Natural killer cell (primary cell): ENCODE measurements at places on chromosomes 2 and 18. TPM values are rescaled to one million over a fixed set of nuclear protein-coding genes. Genes with fewer than 3 reads are reported as not detected.

Gene PSMA8
- 1.3 TPM for total RNA-seq

Gene DPP4
- 1.8 TPM for total RNA-seq

Gene VAMP5
- total RNA-seq: 36.7 TPM

DNA sequence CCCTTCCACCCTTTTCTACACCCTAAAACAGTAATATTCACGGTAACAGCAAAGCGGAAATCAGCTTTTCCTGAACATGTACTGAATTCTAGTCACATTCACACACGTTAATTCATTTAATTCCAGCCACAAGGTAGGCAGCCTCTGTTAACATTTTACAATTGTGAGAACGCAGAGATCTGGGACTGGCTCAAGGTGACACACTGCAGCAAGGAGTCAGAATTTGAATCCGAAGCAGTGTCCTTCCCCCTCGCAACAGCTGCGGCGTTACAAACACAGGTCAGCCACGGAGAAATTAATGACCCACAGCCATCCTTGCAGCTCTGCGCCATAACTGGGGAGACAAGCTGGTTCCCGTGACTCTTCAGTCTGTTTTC is 818 bp upstream of the SLC20A1 start:
- peak overlapping the region; percentile 84 for H3K4me3 ChIP-seq
- no peak for DNase-seq

GRCh38 chr2:12350821-12351220 is 365.9 kb upstream of the TRIB2 start:
- no peaks in the 10 kb centered on the region for H3K27me3 ChIP-seq
- no peak overlapping the region for H3K4me3 ChIP-seq
- no peaks in the 10 kb centered on the region for H3K4me1 ChIP-seq
- H3K27ac ChIP-seq: no peak overlapping the region

DNA sequence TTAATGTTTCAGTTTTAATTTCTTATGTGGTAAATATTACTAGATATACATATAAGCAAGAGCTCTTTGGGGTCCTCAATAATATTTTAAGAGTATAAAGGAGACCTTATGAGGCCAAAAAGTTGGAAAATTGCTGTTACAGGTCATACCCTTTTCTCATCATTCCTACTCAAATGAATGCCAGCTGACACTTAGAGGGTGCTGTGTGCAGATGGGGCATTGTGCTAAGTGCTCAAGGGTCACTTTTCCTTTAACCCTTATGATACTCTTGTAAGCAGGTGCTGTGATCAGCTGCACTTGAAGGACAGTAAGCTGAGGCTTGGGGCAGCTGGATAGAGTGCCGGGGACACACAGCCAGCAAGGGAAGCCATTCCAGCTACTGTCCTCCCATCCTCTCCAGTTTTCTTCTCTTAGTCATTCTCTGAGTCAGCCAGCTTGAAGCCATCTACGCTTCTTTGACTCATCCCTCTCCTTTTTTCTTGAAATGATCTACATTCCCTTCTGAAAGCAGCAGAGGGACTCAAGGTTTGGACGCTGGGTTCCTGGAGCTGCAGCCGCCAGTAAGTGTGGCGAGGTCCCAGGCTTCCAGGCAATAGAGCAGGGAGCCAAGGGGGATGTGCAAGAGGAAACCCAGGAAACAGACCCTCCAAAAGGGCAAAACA is 42.0 kb upstream of the CREB1 start:
- no peak overlapping the region for H3K27ac ChIP-seq
- no peak for DNase-seq
- no peaks in the 10 kb centered on the region for H3K27me3 ChIP-seq

- peak overlapping the region; percentile 36 for H3K27ac ChIP-seq
- H3K4me1 ChIP-seq: peaks cover 65% of the 10 kb centered on the region
- H3K36me3 ChIP-seq: no peaks in the 10 kb centered on the region
- DNase-seq: peak; percentile 13
Observed at GRCh38 chr2:230872151-230872967, 7.6 kb downstream of the ITM2C start.

DNA sequence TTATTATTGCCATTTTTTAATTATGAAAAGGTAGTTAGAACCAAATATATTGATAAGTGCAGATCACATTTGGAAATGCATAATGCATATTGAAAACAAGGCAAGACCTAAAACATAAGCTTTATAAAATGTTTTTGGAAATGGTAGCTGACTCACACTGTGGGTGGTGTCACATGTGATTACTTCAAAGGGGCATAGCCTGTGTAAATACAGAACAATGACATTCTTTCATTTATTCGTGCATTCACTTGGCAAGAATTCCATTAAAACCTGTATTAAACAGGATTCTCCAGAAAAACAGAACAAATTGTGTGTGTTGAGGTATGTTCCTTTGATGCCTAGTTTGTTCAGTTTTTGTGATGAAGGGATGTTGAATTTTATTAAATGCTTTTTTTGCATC is 427.3 kb upstream of the ST6GAL2 start:
- no peak for DNase-seq
- H3K36me3 ChIP-seq: no peaks in the 10 kb centered on the region
- H3K27me3 ChIP-seq: no peaks in the 10 kb centered on the region

DNA sequence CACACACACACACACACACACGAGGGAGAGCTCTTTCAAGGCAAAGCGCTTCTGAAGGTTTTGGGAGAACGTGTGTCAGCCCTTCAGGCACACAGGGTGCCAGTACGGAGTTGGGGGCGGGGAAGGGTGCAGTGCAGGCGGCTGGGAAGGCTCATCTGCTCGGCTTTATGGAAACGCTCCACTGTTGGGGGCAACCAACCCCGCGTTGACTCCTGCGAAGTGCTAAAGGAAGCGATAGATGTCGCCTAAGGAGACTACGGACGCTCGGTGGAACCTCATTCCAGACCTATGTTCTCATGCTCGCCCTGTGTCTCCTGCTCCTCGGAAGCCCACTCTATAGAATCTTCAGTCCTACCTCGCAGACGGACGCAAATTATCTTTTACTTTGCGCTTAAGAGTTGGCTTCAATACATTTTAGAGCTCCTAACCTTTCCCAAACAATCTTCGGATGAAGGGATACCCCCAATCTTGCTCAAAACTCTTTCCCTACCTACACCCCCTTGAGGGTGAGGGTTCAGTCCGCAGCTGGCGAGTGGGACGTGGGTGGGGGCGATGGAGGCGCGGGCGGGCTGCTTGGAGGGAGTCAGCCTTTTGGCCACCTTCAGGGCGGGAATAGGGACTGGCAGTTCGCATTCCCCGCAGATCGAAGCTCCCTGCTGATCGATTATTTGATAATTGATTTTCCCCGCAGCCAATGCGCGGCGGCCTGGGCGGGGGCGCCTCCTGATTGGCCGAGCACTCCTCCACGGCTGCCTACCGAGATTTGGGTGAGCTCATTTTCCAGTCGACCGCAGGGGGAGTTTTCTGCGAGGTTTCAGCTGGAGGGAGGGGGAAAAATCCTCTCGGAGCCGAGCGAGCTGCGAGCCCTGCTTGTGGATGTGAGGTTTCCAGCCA is 1.9 kb upstream of the MEIS1 start:
- H3K27ac ChIP-seq: no peak overlapping the region
- peak; percentile 25 for DNase-seq
- H3K36me3 ChIP-seq: no peaks in the 10 kb centered on the region
- peaks cover 30% of the 10 kb centered on the region for H3K4me1 ChIP-seq
- peaks cover 6% of the 10 kb centered on the region for H3K27me3 ChIP-seq

- no peaks in the 10 kb centered on the region for H3K27me3 ChIP-seq
- no peak overlapping the region for H3K4me3 ChIP-seq
- no peaks in the 10 kb centered on the region for H3K36me3 ChIP-seq
Observed at GRCh38 chr2:204827701-204828590, 282.7 kb downstream of the PARD3B start.
